NCI-H2227 treated with DMSO at 0.1 percent for 48 hours (cell line): ENCODE measurements at places on chromosomes 6 and 20.

GRCh38 chr6:31579546-31580437 is 2.4 kb downstream of the LTB start:
- no peak for DNase-seq

GRCh38 chr6:39029156-39030011 is 19.2 kb upstream of the GLP1R start:
- no peak for DNase-seq

- DNase-seq: no peak
Measured at GRCh38 chr6:10759312-10759839, 11.8 kb downstream of the TMEM14B start.

- DNase-seq: no peak
Measured at GRCh38 chr6:155646443-155646842, 190.8 kb upstream of the NOX3 start.

- peak; percentile 56 for DNase-seq
Measured at GRCh38 chr20:51639206-51639832, 96.8 kb upstream of the NFATC2 start.

DNA sequence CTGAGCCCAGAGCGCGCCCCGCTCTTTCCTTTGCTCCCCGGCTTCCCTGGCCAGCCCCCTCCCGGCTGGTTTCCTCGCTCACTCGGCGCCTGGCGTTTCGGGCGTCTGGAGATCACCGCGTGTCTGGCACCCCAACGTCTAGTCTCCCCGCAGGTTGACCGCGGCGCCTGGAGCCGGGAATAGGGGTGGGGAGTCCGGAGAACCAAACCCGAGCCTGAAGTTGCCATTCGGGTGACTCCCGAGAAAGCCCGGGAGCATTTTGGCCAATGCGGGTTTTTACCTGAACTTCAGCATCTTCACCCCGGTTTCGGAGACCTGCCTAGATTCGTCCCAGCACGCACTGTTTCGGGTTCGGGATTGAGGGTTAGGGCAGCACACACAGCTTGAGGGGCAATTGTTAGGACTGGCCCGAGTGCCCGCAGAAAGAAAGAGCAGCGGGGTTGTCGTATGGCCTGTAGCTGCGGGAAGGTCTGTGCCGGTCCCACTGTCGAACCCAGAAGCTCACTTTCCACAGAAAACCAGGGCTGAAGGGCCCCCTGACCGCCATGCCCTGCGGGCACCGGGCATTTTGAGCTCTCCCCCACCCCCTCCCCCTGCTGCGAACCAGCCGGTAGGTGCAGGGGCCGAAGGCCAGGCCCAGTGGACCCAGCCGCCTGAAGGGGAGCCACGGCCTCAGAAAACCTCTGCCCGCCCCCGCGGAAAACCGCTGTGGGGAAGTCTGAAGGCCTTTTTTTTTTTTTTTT is 2.1 kb downstream of the FOXP4 start:
- no peak for DNase-seq

GRCh38 chr6:46893648-46894047 is 28.1 kb downstream of the ADGRF5 start:
- DNase-seq: no peak

- no peak for DNase-seq
Measured at GRCh38 chr20:36992802-36993334, 41.4 kb upstream of the SAMHD1 start.

DNA sequence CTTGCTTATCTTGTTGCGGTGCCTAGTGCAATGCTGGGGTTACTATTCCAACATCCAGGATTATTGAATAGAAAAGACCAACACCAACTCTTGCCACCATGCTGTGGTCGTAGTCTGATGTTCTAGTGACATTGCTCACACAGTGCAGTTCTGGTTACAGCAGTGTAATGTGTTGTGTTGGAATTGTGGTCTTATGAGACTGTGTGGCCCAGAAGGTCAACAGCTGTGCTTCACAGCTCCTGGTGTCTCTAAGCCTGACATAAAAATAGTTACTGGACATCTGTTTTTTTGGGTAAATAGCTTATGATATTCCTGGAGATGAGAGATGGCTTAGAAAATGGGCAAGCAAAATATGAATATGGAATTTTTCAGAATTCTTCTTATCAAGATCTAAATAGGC is 57.6 kb downstream of the SLC22A2 start:
- DNase-seq: no peak

DNA sequence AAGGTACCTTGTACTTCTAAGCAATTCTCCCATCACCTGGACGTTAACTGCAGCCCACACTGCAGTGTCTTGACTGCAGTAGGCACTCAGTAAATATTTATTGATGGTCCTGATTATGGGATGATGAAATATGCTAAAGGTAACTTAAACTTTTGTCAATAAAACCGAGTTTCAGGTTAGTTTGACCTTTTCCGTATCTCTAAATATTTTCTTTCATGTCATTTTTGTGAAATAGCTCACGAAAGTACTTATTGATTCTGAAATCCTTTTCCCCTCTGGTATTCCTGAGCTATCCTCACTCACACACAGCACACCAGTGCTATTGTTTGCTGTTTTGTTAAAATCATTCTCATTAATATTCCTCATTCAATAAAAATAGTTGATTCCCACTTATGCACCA is 149.4 kb upstream of the ESR1 start:
- DNase-seq: no peak

DNA sequence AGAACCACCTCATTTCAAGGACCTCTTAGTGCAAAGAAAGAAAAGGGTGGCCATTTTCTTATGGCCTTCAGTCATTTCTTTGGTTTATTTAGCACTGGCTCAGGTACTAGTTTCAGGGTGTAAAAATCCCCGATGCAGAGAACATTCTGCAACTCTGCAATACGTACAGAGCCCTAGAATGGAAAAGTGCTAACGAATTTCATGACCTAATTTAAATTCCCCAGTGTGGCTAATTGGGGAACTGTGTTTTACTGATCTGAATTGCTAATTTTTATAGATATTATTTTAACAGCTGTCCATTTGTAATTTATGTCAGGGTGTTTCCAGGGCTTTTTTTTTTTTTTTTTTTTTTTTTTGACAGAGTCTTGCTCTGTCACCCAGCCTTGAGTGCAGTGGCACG is 160.7 kb downstream of the UST start:
- DNase-seq: no peak

DNA sequence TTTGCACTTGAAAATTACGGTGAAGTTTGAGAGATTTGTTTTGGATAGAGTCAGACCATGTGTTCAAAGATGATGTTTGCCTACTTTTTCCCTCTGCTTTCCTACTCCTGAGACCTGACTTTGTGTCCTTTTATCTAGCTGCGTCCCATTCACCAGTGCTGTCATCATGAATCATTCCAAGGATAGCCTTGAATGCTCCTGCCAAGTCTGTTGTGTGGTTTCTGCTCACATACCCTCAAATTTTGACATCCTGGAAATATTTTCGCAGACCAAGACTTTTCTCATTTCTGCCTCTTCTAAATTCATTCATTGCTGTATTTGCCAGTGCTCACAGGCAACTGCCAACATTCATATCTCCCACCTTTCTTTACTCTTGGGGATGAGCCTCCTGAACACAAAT is 175.9 kb upstream of the SCGN start:
- DNase-seq: no peak

DNA sequence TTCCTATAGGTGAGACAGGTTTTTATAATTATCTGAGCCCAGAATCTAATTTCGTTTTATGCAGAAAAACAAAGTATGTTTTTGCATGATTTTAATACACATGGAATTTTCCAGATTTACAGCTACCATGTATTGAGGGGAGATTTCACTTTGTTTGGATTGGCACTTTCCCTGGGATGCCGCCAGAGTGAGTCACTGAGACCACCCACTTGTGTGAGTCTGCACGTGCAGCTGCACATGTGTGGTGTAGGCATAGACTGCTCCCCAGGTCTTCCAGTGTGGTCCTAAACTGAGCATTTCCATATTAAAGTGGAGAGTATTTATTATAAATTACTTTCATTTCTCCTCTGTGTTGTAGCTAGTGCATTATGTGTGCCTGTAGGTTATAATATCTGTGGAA is 186.8 kb downstream of the UBE3D start:
- no peak for DNase-seq

- no peak for DNase-seq
Measured at GRCh38 chr20:18613553-18613952, 25.7 kb downstream of the DTD1 start.

DNA sequence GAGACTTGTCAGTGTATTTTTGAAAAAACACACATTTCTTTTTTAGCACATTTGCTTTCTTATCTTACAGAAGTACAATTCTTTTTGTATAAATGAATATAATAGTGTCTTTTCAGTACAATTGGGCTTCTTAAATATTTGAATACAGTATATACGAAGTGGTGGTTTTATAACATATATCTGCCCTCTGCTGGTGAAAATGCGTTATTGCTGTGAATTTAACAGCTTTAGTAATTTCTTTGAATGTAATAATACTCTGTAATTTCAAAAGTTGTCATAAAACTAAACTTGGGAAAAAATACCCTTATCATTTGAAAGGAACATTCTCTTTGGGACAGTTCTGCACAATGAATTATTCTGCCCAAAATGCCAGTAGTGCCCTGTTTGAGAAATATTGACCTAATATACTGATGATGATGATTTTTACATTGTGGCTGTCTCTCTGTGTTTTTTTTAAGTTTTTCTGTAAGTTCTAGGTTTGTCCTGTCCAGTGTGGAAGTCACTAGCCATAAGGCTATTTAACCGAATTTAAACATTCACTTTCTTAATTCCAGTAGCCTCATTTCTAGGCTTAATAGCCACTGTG is 19.0 kb downstream of the SMAP1 start:
- peak; percentile 12 for DNase-seq

GRCh38 chr6:151092591-151092990 is 147.2 kb upstream of the AKAP12 start:
- DNase-seq: no peak

DNA sequence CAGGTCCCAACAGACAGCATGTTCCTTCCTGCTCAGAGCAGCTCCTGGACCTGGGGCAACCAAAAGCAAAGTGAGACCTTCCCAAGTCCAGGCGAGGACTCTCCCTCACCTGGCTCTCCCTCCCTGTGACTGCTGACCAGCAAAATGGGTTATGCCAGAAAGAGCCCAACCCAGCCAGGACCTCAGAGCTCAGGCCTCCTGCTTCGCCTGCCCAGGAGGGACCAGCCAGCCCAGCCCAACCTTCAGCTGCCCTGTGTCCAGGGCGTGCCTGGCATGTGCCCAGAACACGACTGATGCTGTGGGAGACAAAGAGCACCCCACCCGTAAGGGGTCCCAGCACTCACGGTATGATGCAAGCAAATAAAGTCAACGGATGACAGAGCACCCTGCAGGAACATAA is 74.0 kb upstream of the CST7 start:
- no peak for DNase-seq

- no peak for DNase-seq
Measured at GRCh38 chr6:37077905-37078296, 72.4 kb downstream of the FGD2 start.

- DNase-seq: no peak
Measured at GRCh38 chr6:161021998-161022743, 30.6 kb downstream of the MAP3K4 start.

DNA sequence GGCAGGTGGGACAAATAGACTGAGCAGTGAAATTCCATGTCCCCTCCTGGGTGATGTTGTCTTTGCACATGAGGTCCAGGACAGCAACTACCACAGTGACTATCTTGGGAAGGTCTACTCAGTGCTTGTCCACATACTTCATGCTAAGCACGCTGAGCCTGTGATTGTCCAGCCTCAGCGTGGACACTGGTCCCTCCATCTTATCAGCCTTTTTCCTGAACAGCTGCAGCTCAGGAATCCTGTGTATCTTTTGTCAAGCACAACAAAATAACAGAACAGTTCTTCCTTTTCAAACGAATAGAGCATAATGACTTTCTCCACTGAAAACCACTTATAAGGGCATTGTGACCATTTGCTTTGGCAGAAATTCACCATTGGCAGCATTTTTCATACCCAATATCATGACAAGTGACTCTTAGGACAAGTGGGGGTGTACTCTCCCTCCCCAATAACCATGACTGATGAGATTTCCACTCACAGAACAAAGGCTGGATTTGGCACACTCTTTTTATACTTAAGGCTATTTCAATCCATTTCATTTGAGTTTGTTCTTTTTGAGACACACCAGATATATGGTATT is 90.3 kb downstream of the FYN start:
- DNase-seq: no peak

- DNase-seq: peak; percentile 18
Measured at GRCh38 chr20:35511814-35512420, 17.5 kb downstream of the C20orf173 start.

- DNase-seq: no peak
Measured at GRCh38 chr6:2034256-2034655, 211.1 kb downstream of the GMDS start.

DNA sequence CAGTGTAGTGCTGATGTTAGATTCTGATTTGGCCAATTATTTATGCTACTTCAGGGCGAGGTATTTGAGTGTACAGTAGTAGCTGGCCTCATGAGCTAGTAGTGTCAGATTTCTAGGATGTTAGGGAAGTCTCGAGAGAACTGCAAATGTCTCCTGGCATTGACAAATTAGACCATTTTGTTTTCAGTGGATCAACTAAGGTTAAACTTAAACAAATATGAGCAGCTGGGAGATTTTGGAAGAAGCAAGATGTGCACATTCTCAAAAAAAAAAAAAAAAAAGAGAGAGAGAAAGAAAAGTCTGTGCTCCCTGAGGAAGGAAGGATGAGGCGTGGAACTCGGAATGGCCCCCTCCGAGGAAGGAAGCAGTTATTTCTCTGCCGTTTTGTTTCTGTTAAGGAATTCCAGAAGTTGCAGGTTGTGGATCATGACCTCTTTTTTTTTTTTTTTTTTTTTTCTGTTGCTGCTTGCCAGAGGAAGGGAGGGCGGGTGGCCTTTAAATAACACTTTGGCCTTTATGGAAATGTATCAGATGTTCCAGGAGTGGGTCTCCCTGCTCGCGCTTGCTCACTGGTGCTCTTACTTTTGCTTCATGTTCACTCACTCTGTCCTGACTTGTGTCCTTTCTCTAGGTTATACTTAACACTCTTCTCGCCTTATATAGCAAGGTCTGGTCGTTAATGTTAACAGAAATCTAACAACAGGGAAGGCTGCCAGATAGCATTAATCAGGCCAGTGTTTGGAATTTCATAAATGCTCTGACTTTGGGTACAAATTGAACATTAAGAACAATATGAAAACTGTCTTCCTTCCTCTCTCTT is 124.4 kb downstream of the TCP11 start:
- no peak for DNase-seq
